Smooth muscle cell of the brain vasculature (primary cell): ENCODE measurements at places on chromosomes 4 and X.

GRCh38 chr4:75658876-75659275, 14.3 kb downstream of the G3BP2 start:
- no peak for DNase-seq

- DNase-seq, result no peak
Measured at GRCh38 chr4:77635246-77635645, 29.6 kb downstream of the CXCL13 start.

DNA sequence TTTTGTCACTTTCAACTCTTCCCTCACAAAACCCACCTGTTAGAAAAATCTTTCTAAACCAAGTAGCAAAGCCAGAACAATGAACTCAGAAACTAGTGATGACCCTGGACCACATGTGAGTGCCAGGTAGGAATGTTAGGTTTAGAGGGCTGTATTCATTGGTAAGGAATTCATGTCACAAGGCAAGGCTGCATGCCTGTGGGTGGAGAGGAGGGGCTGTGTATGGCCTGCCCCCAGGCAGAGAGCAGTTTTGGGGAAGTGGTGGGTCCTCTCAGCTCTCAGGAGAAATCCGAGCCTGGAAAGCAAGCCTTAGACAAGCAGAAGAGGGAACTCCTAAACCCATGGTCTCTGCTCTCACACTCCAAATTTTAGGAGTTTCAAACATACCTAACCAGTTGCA, 2.4 kb downstream of the RNF175 start:
- no peak for DNase-seq

DNA sequence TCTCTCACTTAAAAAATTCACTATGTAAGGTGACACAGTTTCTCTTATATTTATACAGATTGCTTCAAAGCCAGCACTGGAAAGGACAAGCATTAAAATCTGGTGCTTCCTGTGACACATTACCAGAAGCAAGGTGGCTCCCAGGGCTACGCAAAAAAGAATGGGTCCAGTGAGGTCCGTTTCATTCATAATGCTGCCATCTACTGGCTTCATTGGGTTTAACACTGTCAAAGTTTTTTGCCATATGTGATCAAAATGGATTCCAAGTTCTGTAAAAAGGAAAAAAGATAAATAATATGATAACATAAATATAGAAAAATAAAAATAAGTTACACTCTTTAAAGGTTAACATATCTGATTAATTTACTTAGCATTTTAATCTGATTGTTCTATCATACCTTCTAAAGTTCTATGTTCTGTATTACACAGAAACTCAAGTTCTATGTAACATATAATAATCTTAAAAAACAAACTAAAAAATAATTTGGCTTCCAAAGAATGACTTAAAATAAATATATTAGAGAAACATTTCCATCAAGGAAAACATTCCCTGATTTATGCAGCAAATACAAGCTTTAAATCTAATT, 22.1 kb downstream of the YIPF7 start:
- no peak for DNase-seq

GRCh38 chr4:747546-748170, 42.0 kb downstream of the PCGF3 start:
- no peak for DNase-seq
